Bronchus fibroblast of lung (primary cell): ENCODE measurements at places on chromosomes 3 and 15. TPM values are rescaled to one million over a fixed set of nuclear protein-coding genes. Genes with fewer than 3 reads are reported as not detected.

FAM3D gene
- total RNA-seq, result not detected in 2 replicates

XCR1 gene
- total RNA-seq, result not detected in 2 replicates

PIERCE2 gene
- 2.4 and 3.4 TPM in 2 replicates for total RNA-seq

PCYT1A gene
- total RNA-seq, result 55.0 and 60.2 TPM in 2 replicates

CLRN1 gene
- total RNA-seq, result not detected in 2 replicates

TRH gene
- 0.15 TPM in 1 of 2 replicates, not detected in the other for total RNA-seq

GABRR3 gene
- not detected in 2 replicates for total RNA-seq

SLC6A1 gene
- not detected in 2 replicates for total RNA-seq

USP3 gene
- 27.1 and 29.6 TPM in 2 replicates for total RNA-seq

SMCO1 gene
- 0.15 and 0.34 TPM in 2 replicates for total RNA-seq

PHLDB2 gene
- 18.0 and 25.1 TPM in 2 replicates for total RNA-seq

ZNF662 gene
- 1.0 and 1.3 TPM in 2 replicates for total RNA-seq

CNTN4 gene
- total RNA-seq, result not detected in 2 replicates

ZDHHC3 gene
- total RNA-seq, result 48.6 and 53.2 TPM in 2 replicates

NUP210 gene
- total RNA-seq, result not detected in 2 replicates

WDR53 gene
- 6.7 and 7.2 TPM in 2 replicates for total RNA-seq

RFTN1 gene
- 19.3 and 20.7 TPM in 2 replicates for total RNA-seq

GOLGA8Q gene
- total RNA-seq, result not detected in 2 replicates

GOLGA6D gene
- total RNA-seq, result not detected in 2 replicates

WDR72 gene
- total RNA-seq, result under 0.01 TPM in 1 of 2 replicates, not detected in the other

SH3GL3 gene
- total RNA-seq, result not detected in 2 replicates

CPNE4 gene
- not detected in 2 replicates for total RNA-seq

LRTM1 gene
- not detected in 2 replicates for total RNA-seq

ACKR2 gene
- under 0.01 and 0.50 TPM in 2 replicates for total RNA-seq

ADPGK gene
- total RNA-seq, result 50.6 and 53.8 TPM in 2 replicates

ARRDC4 gene
- total RNA-seq, result 6.4 and 6.5 TPM in 2 replicates

XIRP1 gene
- total RNA-seq, result not detected in 2 replicates

PCNP gene
- total RNA-seq, result 40.7 and 46.7 TPM in 2 replicates

CAMKV gene
- not detected in 2 replicates for total RNA-seq

POPDC2 gene
- not detected in 2 replicates for total RNA-seq

SLC2A2 gene
- total RNA-seq, result not detected in 2 replicates

PDCD10 gene
- 46.2 and 47.7 TPM in 2 replicates for total RNA-seq

C3orf70 gene
- 0.50 and 0.74 TPM in 2 replicates for total RNA-seq

ASB14 gene
- total RNA-seq, result not detected in 2 replicates

MYO1E gene
- total RNA-seq, result 36.6 and 51.6 TPM in 2 replicates
